Activated T-cell treated with anti-CD3 and anti-CD28 coated beads, Interleukin-2, amount 50 U/mL, for 1 hour (primary cell): ENCODE measurements at places on chromosomes 1 and 21.

DNA sequence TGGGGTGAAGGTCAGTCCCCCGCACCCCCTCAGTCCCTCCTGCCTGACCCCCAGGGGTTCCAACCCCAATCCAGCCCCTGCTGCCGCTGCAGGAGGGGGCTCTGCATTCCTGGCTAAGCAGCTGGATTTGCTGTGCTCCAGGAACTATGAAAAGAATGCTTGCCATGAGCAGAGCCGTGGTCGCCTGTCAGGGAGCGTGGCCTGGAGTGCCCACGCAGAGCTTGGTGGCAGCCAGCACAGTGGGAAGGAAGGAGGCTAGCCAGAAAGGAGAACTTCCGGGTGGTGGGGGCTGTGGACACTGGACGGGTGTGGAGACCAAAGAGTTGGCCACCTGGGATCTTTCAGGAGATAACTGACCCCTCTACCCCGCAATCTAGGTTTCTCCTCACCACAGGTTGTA lies 5.6 kb downstream of the COL8A2 start:
- DNase-seq, result no peak

- no peak for DNase-seq
Observed at GRCh38 chr1:175857756-175858155, 114.4 kb upstream of the TNR start.

- no peak for DNase-seq
Observed at GRCh38 chr1:1381294-1381693, 6.3 kb upstream of the AURKAIP1 start.

- no peak for DNase-seq
Observed at GRCh38 chr1:107933736-107934135, 31.2 kb downstream of the VAV3 start.

DNA sequence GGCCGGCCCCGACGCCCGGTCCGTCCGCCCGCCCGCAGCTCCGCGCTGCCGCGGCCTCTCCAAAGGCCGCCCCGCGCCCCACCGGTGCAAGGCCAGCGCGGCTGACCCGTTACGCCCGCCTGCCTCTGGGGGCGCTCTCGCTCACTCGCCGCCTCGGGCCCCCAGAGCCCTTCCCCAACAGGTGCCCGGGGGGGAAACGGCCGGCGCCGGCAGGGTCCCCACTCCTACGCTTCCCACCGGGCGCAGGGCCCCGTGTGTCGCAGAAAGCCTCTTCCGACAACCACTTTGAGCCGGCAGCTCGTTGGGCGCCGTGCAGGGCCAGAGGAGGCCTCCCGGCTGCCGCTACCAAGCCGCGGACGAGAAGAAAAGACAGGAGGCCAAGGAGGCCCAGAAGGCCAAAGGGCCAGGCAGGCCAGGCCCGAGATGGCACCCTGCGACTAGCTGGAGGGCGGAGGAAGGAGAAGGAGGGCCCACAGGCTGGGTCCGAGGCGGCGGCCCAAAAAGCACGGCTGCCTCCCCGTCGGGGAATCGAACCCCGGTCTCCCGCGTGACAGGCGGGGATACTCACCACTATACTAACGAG lies 64.9 kb upstream of the FCGR2A start:
- peak; percentile 65 for DNase-seq

DNA sequence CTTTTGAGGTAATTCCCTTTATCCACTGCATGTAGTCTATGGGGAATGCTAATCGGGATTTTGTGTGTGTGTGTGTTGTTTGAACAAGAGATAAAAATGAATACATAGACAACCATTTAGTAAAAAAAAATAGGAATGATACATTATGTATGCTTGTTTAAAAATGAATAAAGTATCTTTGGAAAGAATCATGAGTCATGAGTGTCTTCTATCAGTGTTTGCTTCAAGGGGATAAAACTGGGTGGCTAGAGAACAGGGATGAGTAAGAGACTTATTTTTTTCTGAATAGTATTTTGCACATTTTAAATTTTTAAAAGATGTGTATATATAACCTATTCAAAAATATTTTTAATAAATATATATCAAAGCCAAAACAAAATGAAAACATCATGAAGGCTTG lies 839.4 kb upstream of the ADGRL4 start:
- DNase-seq, result no peak

DNA sequence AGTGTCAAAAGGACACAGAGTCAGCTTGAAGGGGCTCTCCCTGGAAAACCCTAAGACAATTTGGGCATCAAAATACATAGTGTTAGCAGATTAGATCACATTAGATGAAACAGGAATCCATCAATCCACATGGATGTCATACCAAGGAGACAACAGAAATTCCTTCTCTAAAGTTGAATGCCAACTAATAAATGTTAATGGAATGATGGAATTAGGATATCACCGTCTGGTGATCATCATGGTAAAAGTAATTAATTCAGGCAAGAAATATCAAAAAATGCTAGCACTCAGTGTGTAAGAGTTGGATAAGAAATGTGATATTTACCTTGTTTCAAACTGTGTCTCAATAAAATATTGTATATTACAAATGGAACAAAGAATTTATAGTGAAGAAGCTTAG lies 10.9 kb upstream of the SLC25A24 start:
- no peak for DNase-seq

- no peak for DNase-seq
Observed at GRCh38 chr1:24636661-24637357, 6.3 kb upstream of the SRRM1 start.

- no peak for DNase-seq
Observed at GRCh38 chr1:159146980-159147379, 24.4 kb upstream of the CADM3 start.

- no peak for DNase-seq
Observed at GRCh38 chr1:151840421-151840820, 801 bp upstream of the C2CD4D start.

DNA sequence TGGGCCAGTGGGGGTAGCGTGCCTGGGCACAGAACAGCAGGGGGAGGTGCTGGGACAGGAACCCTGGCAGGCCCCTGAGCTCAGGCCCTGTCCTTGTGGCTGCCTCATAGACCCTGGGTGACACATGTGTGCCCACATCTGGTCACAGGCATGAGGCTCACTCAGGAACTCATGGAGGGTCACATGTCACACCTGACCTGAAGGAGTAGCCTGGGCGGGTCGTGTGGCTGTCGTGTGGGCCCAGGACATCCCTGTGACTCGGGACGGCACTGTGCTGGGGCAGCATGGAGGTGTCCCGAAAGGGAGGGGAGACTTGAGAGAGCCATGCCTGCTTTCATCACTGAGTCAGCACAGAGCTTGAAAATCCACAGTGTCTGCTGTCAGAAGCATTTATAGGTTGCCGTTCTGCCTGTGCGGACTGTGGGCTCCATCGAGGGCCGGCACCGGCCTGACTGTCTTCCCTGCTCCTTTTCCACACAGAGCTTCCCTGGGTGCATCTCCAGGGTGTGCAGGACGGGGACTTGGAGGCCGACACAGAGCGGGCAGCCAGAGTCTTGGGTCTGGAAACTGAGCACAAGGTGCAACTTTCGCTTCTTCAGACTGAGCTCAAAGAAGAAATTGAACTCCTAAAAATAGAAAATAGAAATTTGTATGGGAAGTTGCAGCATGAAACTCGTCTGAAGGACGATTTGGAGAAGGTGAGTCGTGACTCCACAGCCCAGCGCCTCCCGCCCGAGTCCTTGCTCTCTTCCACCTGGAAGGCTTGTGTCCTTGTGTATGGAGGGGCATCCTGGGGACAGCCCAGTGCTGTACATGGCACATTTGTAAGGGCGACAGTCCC lies 32.8 kb downstream of the PCNT start:
- no peak for DNase-seq

DNA sequence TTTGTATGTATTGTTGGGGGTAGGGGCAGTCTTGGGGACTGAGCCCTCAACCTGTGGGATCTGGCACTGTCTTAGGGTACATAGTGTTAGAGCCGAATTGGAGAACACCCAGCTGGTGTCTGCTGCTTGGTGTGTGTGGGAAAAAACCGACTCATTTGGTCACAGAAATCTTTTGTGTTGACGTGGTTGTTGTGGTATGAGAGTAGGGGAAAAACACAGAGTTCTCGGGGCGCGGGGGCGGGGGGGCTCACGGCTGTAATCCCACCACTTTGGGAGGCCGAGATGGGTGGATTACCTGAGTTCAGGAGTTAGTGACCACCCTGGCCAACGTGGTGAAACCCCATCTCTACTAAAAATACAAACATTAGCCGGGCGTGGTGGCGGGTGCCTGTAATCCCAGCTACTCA lies 15.3 kb upstream of the SRSF10 start:
- DNase-seq, result no peak

GRCh38 chr1:236518322-236518721 lies 5.5 kb upstream of the LGALS8 start:
- no peak for DNase-seq

DNA sequence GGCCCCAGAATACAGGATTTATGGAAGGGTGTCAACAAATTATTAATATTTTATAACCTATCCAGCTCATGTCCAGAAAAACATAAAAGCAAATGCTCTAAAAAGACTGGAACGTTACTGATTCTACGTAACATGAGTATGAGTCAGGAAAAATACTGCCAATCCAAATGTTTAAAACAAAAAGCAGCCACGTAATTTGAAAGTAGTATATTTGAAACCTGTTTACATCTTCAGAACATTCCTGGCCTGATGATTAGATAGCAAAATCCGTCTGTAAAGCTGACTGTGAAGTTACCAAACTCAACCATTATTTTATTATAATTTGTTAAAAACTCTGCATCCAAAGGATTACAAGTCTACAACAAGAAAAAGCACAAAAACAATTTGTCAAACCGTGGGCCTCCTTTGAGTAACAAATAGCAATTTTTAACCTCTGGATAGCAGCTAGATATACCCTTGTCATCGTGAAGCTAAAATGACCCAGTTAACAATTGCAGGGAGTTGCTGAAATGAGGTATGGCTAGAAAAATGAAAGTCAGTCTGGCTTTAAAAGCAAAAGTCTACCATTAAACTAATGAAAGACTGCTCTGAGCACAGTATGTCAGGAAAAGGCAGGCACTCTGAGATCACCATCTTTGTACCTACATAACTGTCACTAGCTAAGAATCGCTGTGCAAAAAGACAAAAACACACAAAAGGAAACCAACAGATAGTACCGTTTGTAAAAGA lies 1.2 kb downstream of the UBR4 start:
- no peak for DNase-seq

DNA sequence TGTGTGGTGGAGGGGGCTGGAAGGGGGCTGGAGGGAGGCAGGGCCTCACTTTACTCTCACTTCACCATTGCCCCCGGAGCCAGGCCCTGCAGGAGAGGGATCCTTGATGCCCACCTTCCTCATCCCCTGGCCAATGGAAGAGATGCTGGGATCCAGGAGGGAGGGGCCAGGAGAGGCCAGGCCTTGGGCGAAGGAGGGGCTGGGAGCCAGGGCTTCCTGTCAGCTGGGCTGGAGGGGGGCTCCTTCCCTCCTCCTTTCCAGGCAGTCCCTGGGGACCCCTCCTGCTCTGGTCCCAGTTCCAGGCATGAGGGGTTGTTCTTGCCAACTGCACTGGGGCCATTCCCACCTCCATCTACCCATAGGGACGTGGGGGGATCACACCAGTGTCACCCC lies 5.7 kb downstream of the AHDC1 start:
- no peak for DNase-seq

DNA sequence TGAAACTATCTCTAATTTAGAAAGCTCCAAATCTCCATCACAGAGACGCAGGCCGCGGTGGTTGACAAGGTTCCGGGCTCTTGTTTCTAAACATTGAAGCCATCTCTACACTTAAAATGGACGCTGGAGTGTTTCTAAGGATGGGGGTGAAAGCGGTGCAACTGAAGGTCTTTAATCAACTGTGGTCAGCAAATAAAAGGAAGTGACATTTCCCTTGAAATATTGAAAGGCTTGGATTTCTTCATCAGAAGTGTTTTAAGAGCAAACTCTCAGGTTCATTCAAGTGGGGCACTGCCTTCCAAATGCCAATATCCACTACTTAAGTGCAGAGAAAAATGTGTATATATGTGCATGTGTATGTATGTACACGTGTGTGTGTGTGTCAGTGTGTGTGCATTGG lies 117.3 kb downstream of the KAZN start:
- no peak for DNase-seq

DNA sequence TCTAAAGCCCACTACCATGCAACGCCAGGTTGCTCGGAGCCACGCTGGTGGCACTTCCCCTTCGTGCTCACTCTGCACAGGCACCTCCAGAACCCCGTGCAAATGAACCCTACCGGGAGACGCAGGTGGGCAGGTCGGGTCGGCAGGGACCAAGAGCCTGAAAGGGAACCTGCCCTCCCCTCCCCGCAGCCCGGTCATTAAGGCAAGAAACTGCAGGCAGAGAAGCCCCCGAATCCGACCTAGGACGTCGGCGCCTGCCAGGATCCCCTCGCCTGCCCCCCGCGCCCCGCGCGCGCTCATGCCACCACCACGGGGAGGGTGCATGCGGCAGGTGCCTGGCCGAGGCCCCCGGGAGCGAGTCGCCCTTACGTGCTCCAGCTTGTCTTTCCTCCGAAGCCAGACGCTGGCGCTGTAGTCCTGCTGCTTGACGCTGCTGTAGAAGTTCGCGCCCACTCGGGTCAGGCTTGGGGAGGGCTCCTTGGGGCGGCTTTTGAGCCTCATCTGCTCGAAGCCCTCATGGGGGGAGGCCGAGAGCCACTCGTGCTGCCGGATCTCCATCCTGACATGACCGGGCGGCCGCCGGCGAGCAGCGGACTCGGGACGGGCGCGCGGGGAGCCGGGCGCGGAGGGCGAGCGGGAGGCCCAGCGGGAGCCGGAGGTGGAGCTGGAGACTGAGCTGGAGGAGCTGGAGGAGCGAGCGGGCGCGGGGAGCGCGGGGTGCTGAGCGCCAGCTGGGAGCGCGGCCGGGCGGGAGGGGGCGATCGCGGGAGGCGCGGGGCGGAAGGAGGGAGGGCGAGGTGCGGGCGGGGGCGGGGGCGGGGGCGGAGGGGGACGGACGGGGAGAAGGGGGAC lies 552 bp downstream of the PLD5 start:
- no peak for DNase-seq

GRCh38 chr21:45618287-45618686 lies 25.2 kb upstream of the PCBP3 start:
- DNase-seq, result peak; percentile 15

DNA sequence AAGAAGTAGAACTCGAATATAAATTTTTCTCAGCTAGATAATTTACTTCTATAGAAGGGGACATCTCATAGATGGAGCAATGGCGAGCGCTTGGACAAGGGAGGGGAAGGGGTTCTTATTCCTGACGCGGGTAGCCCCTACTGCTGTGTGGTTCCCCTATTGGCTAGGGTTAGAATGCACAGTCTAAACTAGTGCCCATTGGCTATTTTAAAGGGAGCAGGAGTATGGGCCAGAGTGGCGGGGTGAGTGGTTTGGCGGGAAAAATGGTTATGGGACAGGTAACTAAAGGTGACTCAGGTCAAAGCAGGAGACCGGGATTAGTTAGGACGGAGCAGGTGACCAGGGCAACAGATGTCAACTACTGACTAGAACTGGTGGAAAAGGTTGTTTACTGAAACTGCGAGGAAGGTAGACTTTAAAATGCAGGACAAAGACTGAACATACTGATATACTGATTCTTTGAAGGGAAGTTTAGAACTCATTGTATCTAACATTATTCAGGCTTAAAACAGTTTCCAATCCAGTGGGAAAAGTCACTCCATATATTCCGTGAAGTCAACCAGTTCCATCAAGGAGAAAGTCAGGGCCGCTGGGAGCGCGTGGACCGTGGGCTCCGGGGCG lies 940 bp upstream of the ATAD3A start:
- no peak for DNase-seq
